ENCODE measurements at places on chromosomes 12 and 14.

DNA sequence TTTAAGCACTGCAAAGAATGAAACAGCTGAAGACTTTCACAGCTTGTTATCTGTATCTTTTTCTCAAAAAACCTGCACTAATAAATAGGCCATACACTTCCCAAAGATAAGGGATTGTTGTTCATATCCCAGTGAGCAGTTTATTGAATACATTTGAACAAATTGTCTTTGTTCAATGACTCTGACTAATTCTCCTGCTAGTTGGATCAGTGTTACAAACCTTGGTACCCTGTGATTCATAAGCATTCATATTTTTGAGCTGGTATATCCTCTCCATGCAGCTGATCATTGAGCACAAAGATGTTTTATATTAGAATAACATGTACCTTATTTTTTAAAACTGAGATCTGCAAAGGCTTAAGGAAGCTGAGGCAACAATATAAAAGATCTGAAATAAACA is 58.9 kb upstream of the FSCB start:
- no peak for DNase-seq

DNA sequence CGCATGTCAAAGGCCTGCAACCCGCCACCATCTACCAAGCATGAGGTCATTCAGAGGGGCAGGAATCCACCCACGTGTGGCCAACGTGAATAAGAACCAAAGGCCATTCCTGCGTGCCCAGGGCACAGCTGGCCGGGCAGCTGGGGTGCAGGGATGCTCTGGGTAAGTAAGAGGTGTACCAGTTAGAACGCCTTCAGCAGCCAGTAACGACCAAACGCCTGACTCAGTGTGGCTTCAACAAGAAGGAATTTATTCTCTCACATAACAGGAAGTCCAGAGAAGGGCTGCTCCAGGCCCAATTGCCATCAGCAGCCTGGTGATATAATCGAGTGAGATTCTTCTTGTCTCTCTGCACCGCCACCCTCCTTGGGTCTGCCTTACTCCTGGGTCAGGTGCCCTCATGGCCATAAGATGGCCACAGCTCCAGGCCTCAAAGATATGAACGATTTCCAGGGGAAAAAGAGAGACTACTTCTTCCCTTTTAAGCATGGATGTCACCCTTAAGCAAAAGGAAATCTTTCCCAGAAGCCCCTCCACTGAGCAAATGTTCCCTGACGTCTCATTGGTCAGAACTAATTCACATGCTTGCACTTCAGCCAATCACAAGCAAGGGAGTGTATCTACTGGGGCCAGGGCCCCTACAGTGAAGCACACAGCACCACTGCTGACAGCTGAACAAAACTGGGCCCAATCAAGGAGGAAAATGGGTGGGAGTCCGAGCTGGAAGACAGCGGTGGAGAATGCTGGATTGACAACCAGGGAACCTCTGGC is 7.3 kb downstream of the TTC7B start:
- DNase-seq: no peak

- DNase-seq: peak; percentile 97
These were observed 135.1 kb downstream of the TMEM30B start for GRCh38 chr14:61145903-61146481.

DNA sequence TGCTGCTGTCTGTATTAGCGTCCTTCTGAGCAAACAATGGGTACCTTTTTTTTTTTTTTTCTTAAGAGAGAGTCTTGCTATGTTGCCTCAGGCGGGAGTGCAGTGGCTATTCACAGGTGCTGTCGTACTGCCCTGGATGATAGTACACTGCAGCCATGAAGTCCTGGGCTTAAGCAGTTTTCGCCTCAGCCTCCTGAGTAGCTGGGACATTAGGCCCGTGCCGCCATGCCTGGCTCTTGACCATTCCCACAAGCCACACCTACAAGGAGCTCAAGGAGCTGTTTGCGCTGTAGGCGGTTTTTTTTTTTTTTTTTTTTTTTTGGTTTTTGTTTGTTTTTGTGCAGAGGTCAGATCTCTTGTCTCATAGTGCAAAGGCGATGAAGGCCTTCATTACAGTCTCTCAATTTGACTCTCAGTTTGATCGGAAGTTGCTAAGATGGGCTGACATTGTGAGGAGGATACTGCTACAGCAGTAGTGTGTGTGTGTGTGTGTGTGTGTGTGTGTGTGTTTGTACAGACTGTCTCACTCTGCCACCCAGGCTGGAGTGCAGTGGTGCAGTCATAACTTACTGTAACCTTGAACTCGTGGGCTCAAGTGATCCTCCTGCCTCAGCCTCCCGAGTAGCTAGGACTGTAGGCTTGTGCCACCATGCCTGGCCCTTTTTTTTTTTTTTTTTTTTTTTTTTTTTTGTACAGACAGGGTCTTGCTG is 34.2 kb downstream of the TRAF3 start:
- DNase-seq: peak; percentile 31

GRCh38 chr12:103785243-103786031 is 55.6 kb downstream of the NT5DC3 start:
- no peak for DNase-seq

DNA sequence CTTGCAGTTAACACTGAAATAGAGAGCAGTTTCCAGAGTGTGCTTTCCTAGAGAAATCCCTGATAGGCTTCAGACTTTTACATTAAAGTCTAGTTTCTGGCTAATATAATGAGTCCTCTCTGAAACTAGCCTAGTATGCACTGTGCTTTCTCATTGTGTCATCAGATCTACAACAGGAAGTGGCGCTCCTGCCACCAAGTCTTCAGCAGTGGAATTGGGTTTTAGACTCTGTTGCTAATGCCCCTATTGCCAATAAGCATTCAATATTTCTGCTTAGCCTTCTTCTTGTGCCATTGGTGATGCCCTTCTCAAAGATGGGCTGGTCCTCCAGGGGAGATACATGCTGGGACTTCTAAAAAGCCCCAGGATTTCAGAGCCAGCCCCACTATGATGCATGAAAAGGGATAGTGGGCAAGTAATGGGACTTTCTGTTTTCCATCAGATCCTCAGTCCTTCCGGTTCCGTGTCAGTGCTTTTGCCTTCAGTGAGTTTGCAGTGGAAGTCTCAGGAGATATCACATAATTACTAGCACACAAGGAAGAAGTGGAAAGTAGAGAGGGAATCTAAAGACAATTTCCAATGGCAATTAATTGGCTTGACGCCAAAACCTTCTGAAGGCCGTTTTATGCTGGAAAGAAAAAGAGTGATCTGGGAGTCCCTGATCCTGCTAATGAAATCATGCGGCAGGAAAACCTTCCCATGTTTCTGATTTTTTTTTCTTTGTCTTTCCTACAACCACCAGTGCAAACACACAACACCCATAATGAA is 50.0 kb downstream of the SSPN start:
- no peak for DNase-seq

GRCh38 chr12:121719926-121720414 is 7.4 kb downstream of the TMEM120B start:
- DNase-seq: no peak

DNA sequence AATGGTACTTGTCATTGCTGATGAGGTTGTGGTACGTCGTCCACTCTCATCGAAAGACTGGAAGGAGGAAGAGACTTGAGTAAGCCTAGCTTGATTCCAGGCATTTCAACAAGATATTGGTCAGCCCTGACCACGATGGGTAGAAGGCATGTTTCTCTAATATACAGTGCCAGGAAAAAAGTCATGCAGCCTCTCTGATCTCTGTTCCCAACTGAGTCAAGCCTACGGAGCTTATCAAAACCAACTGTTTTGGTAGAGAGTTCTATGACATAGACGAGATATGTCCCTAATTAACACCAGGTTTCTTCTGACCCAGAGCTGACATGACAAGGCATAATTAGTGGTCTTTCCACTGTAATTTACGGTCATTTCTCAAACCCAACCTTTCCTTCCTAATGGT is 58.5 kb downstream of the NIN start:
- DNase-seq: no peak

Data from NCI-H1417 (cell line).